ENCODE measurements at places on chromosomes 11 and 22.
A peak's percentile ranks its signal among the peaks of the same experiment; 100 is the strongest.

- no peak for DNase-seq
Observed at GRCh38 chr22:26906464-26906863, 249.1 kb downstream of the MIAT start.

GRCh38 chr11:107740271-107740670 is 28.4 kb upstream of the SLN start:
- DNase-seq = no peak

DNA sequence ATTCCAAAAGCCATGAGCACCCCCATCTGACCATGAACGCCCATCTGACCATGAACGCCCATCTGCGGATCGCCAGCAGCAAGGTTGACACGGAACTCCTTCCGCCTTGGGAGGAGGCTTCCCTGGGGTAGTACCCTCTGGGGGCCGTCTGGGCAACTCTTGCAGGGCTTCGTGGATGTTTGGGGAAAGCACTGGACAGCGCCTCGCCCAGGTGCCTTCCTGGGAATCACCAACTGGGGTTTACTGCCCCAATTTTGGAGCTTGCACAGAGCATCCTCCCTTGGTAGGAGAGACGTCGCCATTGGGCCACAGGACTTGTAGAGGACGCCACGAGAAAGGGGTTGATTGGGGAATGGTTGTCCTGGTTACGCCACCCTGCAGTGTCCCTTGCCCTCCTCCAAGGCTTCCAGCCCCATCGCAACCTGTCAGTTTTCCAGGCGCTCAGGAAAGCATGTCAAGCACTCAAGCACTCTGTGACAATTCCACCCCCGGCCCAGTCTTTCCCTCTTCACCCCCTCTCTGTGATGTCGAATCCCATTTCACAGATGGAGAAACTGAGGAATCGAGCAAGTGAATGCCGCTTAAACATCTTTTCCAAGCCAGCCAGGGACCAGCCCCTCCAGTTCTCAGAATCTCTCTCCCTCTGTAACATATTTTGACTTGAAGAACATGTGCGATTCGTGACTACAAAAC is 914 bp upstream of the PRDM11 start:
- DNase-seq = peak; percentile 5

DNA sequence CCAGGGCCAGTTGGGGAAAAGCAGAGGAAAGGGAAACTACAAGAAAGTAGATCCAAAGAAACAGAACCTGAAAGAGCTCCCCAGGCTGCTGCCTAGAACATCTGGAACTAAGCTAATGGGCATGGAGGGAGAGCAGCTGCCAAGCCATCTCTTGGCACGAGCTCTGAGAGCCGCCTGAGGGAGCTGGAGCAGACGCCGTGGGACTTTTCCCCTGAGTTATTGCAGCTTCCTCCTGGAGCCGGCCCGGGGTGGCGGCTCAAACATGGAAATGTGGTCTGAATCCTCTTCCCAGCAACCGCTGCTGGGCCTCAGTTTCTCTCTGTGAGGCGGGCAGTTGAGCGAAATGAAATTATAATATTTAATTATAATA is 41.8 kb downstream of the LIF start:
- no peak for DNase-seq
